ENCODE measurements at places on chromosomes 7 and 10.

GRCh38 chr10:86795353-86795752, 38.9 kb downstream of the BMPR1A start:
- no peak for DNase-seq

DNA sequence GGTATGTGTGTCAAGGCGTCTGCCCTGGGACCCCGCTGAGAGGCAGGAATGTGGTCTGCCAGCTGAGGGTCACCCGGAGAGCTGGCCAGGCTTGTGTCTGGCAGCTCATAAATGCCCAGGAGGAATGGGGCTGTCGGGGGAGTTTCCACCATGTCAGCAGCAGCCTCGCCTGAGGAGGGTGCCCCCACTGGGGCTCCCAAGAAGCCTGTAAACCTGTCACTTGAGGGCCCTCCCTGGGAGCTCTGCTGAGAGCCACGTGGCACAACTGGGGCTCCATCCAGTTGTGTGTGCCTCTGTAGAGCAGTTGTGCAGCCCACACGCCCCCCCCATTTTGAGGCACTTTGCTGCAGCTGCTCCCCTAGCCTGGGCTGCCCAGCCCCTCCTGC, 70.6 kb downstream of the NEURL1 start:
- DNase-seq, result no peak

DNA sequence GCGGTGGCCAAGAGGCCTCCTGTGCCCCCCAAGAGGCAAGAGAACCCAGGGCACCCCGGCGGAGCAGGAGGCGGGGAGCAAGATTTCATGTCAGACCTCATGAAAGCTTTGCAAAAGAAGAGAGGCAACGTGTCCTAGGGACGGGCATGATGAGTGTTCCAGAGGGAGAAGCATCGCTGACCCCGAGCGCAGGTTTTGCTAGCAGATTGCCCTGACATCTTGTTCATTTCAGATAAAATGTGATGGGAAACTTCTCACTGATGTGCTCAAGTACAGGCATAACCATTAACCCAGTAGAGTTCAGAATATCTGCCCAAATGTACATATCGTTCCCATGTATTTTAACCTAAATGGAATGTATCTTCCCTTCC, 129.2 kb downstream of the APBB1IP start:
- DNase-seq, result no peak

DNA sequence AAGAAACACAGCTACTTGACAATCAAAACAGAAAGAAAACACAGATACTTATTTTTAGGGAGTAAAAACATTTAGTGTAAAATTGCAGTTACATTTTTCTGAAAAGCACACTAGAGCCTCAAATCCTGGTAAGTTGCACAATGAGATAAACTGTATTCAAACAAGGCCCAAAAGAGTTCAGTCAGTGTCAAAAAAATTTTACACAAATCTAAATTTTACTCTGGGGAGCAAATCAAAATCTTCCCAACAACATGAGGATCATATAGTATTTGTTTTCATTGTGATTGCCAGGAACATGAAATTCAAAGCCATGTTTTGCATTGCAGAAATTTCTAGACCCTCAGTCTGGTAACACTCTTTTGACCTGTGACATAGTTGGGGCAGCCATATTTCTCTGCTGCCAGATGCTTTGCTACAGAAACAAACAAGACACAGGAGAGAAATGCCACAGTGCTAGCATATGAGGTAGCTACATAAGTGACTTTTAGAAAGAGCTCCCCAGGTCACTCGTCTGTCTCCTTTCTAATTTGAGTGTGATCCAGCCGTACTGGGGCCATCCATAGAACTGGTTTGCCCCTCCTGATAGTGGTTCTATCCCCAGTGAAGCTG, 49.6 kb downstream of the PDE1C start:
- DNase-seq, result no peak

GRCh38 chr10:89022734-89023133, 32.1 kb downstream of the FAS start:
- DNase-seq, result no peak

DNA sequence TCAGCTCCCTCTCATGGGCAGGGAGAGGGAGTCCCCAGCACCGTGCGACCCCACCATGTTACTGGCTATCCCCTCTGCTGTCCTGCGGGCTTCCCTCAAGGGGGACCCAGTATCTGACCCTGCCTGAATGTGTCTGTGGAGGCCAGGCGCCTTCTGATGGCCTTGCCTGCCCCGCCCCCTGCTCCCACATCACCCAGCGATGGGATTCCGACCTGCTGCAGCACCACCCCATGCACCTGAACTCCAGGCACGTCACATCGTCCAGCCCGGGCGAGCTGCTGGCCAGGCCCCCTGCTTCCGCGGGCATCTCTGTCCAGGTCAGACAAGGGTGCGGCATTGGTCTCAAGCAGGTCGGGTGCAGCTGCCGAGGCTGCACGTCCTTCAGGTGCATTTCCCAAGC, 19.0 kb downstream of the LRRC27 start:
- DNase-seq, result no peak

- DNase-seq, result no peak
These were observed 5.2 kb downstream of the GRIFIN start for GRCh38 chr7:2471022-2471329.

DNA sequence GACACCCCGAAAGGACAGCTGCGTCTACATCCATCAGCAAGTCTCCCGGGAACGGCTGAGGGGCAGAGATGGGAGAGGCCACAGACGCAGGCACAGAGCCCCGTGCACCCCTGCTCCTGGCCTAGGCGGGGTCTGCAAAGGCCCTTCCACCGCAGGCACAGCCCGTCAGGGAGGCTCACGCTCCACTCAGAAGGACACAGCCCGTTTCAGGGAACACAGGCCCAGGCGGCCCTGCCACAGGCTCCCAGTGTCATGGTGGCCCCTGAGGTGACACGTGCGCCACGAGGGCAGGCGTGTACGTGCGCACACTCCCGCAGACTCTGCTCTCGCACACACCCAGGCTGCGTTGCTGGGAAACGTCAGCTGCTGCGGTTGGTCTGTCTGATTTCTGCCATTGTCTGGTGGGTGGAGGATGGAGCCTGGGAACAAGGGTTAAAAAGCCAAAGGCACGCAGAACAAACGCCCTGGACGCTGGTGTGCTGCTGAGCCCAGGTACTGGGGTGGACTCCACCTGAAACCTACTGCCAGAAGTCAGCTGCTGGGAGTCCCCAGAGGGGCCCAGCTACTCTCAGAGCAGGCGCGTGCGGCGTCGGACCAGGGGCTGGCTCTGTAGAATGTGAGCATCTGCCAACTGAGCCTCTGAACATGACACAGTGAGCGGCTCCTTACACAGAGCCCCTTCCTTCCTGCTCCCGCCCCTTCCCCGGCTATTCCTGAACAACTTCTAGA, 13.1 kb downstream of the GPER1 start:
- DNase-seq, result no peak

DNA sequence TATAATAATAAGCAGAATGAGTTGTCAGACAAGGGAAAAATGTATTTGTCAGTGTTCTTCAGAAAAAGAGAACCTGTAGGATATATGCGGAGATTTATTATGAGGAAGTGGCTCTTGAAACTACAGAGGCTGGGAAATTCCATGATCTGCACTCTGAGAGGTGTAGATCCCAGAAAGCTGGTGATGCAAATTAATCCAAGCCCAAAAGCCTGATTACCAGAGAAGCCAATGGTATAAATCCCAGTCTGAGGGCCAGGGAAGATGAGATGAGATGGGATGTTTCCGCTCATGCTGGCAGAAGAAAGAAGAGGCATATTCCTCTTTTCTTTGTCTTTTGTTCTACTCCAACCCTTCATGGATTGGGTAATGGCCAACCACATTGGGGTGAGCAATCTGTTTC, 732.8 kb upstream of the IGFBP3 start:
- DNase-seq, result no peak

- DNase-seq, result no peak
These were observed 786 bp downstream of the CUEDC2 start for GRCh38 chr10:102431452-102432124.

GRCh38 chr7:16080131-16080530, 341.2 kb downstream of the CRPPA start:
- no peak for DNase-seq

- no peak for DNase-seq
These were observed 10.0 kb downstream of the KLF6 start for GRCh38 chr10:3774814-3775695.

GRCh38 chr7:104482362-104483037, 154.1 kb downstream of the LHFPL3 start:
- DNase-seq, result no peak

DNA sequence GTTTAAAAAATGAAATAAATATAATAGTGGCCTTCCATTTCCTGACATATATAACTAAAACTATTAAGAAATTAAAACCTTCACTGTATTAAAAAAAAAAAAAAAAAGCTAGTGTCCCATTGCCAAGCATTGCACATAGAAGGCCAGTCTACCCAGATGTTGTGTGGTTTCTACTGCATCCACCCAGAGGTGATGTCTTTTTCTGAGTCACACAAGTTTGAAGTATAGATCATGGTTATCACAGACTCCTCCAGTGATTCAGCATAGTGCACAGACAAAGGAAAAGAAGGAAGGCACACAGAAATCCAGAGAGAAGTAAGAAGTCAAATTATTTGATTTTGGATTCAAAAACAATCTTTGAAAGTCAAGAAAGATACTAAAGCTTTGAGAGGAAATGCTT, 429.0 kb downstream of the ETV1 start:
- DNase-seq, result no peak

DNA sequence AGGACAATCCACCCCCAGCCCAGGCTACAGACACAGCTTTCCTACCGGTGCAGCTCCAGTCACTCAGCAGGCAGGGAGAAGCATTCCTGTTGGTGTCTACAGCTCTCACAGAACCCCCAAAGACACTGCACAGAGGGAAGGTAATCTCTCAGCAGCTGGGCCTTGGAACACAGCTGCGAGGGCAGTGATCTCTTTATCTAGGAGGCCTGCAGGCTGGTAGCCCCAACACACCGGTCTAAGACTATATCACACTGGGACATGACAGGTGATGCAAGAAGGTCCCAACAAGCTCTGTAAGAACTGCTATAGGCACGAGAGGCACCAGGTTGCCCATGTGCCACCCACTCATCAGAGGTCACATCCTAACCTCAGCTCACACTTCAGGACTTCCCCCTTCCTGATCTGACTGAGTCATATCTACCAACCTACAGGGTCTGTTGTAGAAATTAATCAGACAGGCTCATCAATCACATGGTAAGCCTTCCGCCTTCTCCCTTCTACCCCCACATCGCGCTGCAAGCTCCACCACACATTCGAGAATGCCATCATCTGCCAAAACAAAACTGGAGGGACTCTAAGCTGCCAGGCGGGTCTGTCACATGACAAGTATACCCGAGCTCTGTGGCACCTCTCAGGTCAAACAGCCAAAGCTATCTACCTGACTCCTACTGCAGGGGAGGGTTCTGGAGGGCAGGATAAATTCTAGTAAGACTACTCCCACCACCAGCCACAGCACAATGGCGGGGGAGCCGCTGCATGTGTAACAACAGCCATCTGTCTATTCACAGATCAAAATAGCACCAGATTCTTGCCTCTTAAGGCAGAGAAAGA, 26.1 kb downstream of the FAM53B start:
- no peak for DNase-seq

- no peak for DNase-seq
These were observed 182.0 kb downstream of the REEP3 start for GRCh38 chr10:63703113-63703670.

GRCh38 chr7:106747804-106748203, 86.8 kb upstream of the CCDC71L start:
- no peak for DNase-seq

GRCh38 chr10:89148061-89148460, 59.1 kb downstream of the CH25H start:
- no peak for DNase-seq

Data from NCI-H1930 (cell line).